ENCODE measurements at places on chromosomes 6 and 20.

DNA sequence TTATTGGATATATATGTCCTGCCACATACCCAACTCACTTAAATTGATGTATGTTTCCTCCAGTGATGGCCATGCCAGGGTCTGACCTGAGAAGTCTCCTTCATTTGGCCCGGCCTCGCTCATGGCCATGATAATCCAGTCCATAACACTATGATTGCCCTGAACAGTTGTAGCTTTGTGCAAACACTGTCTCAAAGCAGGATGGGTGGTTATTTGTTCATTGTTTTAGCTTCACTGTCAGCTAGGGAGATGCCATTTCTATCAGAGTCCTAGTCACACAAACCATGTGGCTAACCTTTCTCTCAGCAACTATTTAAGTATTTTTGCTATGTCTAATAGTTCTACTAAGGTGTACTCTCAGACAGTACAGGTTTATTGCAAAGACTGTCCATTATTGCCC, 47.6 kb upstream of the ZNF337 start:
- DNase-seq: no peak

- DNase-seq: no peak
Measured at GRCh38 chr6:157075549-157076450, 247.5 kb downstream of the TMEM242 start.

GRCh38 chr6:160041608-160042007, 72.7 kb downstream of the IGF2R start:
- DNase-seq: no peak

DNA sequence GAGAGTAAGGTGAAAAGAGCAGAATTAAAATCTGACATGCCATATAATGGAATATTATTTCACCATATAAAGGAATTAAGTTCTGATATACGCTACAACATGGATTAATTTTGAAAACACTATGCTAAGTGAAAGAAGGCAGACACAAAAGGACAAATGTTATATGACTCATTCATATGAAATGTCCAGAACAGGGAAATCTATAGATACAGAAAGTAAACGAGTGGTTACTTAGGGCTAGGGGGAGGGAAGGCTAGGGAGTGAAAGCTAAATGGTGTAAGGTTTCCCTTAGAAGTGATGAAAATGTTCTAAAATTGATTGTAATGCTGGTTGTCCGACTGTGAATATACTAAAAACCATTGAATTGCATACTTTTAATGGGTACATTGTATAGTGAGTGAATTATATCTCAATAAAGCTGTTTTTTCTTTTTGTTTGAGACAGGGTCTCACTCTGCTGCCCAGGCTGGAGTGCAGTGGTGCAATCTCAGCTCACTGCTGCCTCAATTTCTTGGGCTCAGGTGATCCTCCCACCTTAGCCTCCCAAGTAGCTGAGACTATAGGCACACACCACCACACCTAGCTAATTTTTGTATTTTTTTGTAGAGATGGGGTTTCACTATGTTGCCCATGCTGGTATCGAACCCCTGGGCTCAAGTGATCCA, 8.2 kb downstream of the PRPH2 start:
- DNase-seq: no peak

GRCh38 chr6:95879856-95880255, 135.9 kb upstream of the FUT9 start:
- DNase-seq: no peak

DNA sequence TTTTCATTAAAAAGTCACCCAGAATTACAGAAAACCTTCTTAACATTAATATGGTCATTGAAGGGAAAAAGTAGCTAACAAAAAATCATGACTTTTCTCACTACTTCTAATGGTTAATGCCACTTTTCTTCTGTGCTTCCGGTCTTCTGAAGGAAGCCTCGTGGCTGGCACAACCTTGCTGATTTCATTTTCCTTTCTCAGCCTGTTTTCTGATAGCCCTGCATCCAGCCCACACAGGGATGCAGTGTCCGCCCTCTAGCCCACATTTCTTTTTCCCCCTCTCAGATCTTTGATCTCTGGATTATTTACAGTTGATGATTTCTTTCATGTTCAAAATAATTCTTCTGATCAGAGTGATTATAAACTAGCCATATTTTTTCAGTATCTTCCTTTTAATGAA, 655.4 kb upstream of the EPHA7 start:
- no peak for DNase-seq

- DNase-seq: no peak
Measured at GRCh38 chr20:35462351-35462750, 7.0 kb downstream of the CEP250 start.

GRCh38 chr20:62671765-62672164, 29.5 kb downstream of the SLCO4A1 start:
- no peak for DNase-seq

GRCh38 chr6:19803331-19804204, 33.6 kb upstream of the ID4 start:
- no peak for DNase-seq

GRCh38 chr6:63644668-63645326, 9.2 kb downstream of the PHF3 start:
- no peak for DNase-seq

DNA sequence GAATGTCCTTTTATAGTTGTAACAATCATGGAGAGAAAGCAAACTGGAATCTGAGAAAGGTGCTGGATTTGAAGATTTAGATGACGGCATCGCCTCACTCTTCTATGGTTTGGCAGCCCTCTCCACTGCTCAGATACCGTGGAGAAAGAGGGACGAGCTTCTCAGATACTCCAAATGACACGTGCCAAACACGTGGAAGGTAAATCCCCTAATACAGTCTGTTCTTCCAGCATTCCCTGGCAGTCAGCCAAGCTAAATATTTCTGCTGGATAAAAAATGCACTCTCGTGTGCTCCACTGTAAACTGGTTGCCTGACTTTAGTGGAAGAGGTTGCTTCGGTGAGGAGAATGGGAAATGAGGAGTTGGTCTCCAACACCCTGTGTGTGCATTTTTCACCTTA, 16.7 kb upstream of the PRDM1 start:
- no peak for DNase-seq

DNA sequence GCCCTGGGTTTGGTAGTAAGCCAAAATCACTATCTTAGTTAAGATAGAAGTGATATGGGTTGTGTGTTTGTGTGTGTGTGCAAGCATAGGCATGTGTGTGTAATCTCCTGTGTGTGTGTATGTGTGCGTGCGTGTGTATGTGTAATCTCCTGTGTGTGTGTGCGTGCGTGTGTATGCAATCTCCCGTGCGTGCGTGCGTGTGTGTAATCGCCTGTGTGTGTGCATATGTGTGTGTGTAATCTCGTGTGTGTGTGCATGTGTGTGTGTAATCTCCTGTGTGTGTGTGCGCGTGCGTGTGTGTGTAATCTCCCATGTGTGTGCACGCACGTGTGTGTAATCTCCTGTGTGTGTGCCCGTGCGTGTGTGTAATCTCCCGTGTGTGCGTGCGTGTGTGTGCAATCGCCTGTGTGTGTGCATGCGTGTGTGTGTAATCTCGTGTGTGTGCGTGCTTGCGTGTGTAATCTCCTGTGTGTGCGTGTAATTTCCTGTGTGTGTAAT, 219.3 kb upstream of the GGTLC1 start:
- DNase-seq: no peak

GRCh38 chr6:92706976-92707375, 712.4 kb downstream of the EPHA7 start:
- DNase-seq: no peak

DNA sequence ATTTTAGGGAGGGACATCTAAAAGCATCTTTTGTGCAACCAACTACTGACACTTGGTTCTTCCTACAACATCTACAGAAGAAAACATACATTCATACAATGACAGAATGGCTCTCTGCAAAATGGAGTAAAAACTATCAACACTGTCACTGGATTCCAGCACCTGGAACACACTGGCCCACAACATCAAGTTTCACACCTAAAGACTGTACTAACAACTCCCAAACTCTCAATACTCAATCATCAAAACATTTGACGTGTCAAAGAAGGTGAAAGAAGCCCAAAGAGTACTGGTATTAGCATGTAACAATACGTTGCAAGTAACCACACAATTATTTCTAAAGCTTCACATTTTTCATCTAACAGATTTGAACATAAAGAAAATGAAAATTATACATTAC, 2.1 kb downstream of the CPNE1 start:
- no peak for DNase-seq

DNA sequence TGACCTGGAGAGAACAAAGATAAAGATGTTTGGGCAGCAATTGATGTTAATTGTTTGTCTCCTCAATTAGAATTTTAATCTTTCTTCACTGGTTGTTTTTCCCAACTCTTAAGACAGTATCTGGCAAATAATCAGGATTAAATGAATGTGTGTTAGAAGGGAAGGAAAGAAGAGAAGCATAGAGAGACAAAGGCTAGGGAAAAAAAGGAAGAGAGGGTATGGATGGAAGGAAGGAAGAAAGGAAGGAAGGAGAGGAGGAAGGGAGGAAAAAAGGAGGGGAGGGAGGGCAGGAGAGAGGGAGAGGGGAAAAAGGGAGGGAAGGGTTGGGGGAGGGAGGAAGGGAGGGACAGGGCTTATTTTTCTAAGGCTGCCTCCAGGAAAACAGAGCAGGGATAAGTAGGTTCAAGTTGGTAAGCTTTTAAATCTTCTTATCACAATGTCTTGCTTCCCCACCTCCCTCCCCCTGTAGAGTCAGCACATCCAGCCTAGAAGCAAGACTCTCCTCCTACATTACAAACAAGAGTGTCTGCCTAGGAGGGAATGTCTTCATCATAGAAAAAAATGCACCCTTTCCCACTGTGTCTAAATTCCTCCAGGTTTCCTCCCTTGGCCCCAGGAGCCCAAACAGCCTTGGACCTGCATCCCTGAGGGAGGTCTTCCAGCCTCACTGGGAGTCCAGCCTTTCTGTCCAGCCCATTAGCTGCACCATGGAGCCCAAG, 447.8 kb upstream of the JARID2 start:
- DNase-seq: no peak

GRCh38 chr6:68368845-68369244, 266.2 kb upstream of the ADGRB3 start:
- DNase-seq: no peak

- DNase-seq: no peak
Measured at GRCh38 chr6:10272591-10272990, 142.3 kb downstream of the TFAP2A start.

- no peak for DNase-seq
Measured at GRCh38 chr6:7148100-7148822, 40.5 kb downstream of the RREB1 start.

- no peak for DNase-seq
Measured at GRCh38 chr6:116208056-116208785, 45.7 kb downstream of the TSPYL4 start.

- no peak for DNase-seq
Measured at GRCh38 chr6:124573953-124574352, 388.3 kb upstream of the RNF217 start.

GRCh38 chr6:158316022-158316421, 3.8 kb downstream of the TULP4 start:
- no peak for DNase-seq

- no peak for DNase-seq
Measured at GRCh38 chr6:90536520-90536919, 50.4 kb downstream of the MAP3K7 start.

DNA sequence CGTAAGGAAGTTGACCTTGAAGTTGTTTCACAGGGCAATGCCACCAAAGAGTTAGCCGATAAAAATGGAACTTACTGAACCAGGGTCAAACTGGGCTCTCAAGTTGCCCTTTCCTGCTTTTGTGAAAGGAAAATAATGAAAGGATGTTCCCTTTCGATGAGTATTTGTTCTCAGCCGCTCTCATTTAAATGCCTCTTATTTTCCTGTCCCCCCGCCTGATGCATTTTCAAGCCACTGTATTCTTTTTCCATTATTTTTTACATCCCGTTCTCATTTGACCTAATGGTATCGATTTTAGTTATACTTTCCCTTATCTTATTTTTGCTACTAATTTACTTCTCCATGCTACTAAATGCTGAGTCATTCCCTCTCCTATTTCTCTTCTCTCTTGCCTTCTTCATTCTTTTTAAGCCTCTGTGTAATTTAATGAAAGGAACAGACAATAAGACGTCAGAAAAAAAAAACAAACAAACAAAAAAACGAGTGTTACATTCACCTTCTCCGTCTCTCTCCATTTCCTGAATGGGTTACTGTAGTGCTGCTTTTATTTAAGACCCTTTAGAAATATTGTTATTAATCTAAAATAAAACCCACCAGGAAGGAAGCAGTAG, 655 bp upstream of the NDUFAF4 start:
- no peak for DNase-seq

GRCh38 chr6:98335594-98335993, 498.8 kb upstream of the POU3F2 start:
- no peak for DNase-seq

DNA sequence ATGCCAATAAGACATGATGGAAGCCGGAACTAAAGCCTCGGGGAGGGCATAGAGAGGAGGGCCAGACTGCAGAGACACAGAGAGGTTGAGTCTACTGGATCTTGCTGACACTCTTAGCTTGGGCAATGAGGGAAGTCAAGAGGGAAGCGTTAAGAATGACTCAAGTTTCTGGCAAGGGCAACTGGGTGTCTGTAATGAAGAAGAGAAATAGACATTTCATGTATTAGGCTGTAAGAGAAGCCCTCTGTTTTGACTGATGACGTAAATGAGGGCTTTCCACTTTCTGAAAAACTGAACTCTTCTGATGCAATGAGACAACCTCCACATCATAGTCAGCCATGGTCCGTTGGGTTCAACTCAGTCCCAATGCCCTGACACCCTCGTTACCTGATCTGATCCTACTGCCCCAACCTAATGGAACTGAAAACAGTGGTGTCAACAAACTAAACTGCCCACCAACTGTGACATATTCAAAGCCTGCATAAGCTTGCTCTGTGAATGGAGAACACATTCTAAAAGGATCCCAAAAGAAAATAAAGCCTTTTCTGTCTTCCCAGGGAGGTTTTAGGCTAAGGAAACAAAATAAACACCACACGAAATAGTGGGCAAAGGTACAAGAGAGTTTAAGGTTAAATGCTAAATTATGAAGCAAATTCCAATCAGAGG, 45.8 kb upstream of the PNRC1 start:
- DNase-seq: no peak

DNA sequence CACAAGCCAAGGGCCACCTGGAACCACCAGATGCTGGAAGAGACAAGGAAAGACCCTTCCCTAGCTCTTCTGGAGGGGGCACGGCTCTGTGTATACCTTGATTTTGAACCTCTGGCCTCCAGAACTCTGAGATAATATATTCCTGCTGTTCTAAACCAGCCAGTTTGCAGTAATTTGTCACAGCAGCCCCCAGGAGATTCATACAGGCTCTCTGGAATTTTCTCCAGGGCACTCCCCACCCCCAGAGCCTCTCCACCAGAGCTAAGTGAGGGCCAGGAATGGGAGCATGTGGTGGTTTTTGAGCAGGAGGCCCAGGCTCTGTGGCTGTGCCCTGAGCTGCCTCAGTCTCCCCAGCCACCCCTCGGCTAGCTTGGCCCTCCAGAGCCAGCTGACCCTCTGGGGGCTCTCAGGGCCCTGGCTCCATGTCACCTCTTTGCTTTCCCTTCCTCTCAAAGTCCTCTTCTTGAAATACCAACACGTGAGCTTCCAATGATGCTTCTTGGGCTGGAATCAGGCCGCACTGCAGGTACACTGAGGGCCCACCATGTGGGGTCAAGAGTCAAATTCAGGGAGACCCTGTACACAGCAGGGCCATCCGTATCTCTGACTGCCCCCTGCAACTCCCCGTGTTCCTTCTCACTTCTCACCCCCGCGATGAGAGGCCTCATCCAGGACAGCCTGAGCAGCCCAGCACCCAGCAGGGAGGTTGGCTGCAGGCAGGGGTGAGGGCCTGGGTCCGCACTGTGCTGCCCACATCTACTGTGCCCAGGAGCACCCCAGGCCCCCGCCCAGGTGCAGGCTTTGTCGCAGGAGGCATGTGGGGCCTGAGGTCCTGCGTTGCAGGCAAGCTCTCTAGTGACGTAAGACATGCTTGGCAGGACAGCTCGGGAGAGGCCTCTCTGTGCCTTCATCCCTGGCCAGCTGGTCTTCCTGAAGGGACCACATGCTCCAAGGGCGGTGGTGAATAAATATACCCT, 155.5 kb downstream of the ANKRD60 start:
- no peak for DNase-seq

Data from activated naive CD4-positive, alpha-beta T cell treated with anti-CD3 and anti-CD28 coated beads, Interleukin-2, amount 50 U/mL, for 72 hours (primary cell).